ENCODE measurements at places on chromosomes 7 and 10.
A peak's percentile ranks its signal among the peaks of the same experiment; 100 is the strongest.

- no peak for DNase-seq
These were observed 22.1 kb downstream of the NUDT1 start for GRCh38 chr7:2264158-2264557.

GRCh38 chr7:103993551-103993950, 4.1 kb upstream of the RELN start:
- DNase-seq: no peak

DNA sequence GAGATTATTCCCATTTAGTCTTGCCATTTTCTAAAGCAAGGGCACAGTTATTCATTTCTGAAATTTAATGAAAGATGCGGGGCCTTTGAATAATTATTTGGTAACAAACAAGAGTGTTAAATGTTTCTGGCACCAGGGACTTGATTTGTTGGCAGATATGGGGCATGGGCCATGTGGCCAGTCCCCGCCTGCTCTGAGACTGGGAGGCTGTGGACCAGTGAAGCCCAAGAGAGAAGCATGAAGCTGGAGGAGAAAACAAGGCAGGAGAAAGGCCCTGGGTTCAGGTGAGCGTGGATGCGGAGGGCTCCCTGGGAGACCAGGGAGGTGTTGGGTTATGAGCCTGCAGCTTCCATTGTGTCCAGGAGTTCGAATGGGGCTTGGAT, 378.5 kb downstream of the TCERG1L start:
- DNase-seq: peak; percentile 26

GRCh38 chr7:123024989-123025758, 29.7 kb upstream of the TAS2R16 start:
- DNase-seq: no peak

DNA sequence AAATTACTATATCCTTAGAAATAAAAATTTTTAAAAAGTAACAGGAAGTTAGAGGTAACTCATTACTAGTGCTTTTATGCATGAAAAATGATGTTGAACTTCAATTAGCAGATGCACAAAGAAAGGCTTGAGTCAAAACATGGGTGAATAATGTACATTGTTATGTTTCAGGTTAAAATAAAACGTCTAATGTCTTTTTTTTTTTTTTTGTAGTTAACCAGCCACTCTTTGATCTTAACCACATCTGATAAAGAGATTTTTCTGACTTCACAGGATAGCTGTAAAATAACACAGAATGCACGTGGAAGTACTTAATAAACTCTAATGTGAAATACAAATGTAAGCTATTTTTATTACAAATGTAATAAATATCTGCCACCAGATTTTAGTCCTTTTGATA, 61.7 kb downstream of the GSAP start:
- no peak for DNase-seq

GRCh38 chr7:140231771-140232491, 55.1 kb upstream of the KDM7A start:
- DNase-seq: peak; percentile 59

DNA sequence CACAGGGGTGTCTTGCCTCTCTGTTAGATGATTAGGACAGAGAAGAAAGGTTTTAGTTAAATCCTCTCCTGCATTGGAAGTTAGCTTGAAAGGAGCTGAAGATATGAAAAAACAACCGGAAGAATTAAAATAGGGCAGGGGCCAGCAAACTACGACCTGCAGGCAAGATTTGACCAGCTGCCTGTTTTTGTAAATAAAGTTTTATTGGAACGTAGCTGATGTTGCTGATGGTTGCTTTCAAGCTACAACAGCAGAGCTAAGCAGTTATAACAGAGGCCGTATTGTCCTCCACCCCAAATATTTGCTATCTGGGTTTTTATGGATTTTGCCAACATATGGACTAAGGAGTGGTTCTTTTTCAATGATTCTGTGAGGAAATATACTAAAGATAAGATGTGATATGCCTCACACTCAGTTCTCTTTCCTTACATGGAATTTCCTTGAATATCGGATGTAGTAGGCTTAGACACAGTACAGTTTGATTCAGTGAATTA, 568.8 kb downstream of the PHTF2 start:
- no peak for DNase-seq

- no peak for DNase-seq
These were observed 45.5 kb upstream of the DDC start for GRCh38 chr7:50610521-50611277.

DNA sequence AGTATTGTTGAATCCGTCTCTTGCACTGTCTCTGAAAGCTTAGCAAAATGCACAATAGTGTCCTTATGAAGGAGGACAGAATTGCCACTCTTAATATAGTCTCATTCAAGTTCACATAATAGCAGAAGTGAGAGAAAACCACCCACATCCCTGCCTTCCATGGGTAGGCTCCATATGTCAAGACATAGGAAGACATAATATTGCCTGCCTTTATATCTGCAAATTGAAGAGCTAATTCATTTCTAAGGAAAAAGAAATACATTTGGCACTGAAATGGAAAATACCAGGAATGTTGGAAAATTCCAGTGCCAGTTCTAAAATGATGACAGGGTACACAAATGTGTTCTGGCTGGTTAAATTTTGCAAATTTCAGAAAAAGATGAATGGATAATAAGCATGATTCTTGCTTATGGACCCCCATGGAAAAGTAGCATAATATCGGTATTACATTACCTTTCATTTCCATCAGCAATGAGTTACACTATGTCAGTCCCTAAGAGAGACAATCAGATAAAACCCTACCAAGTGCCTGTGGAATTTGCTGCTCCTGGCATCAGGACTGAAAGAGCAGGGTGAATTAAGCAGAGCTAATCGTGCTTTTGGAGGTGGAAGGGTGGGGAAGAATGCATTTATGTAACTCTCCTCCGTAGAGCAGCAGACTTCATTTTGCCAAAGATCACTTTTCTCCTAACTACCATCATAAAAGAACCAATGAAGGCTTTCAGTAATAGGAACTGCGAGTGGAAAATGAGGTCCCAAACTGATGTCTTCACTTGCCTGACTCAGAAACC, 312.6 kb downstream of the FGFR2 start:
- DNase-seq: no peak

DNA sequence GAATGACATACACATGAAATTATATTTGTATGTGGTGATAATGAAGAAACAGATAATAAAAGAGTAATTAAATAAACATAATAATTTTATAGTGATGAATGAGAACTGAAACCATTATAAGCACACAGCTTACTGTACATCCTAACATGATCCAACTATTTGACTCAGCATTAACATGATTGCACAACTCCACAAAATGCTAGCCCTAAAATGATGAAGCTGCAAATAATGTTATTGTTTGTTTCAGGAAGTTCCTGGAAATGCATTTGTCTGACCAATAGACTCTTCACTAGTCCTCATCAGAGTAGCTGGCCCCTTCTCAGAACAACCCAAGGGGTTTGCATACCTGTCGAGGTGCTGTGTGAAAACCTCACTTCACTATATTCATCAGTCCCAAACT, 115.5 kb downstream of the RTKN2 start:
- DNase-seq: no peak

GRCh38 chr7:51444936-51445335, 128.3 kb upstream of the COBL start:
- DNase-seq: no peak

- DNase-seq: no peak
These were observed 52.4 kb downstream of the CALD1 start for GRCh38 chr7:134831862-134832261.

All from endodermal cell (in vitro differentiated cells).